ENCODE measurements at places on chromosomes 16 and 17. TPM values are rescaled to one million over a fixed set of nuclear protein-coding genes. Genes with fewer than 3 reads are reported as not detected.
A peak's percentile ranks its signal among the peaks of the same experiment; 100 is the strongest.

- DNase-seq = no peak
Measured at GRCh38 chr17:80358131-80358530, 56.8 kb upstream of the ENDOV start.

RNF43 gene
- 0.67 TPM for total RNA-seq

DNA sequence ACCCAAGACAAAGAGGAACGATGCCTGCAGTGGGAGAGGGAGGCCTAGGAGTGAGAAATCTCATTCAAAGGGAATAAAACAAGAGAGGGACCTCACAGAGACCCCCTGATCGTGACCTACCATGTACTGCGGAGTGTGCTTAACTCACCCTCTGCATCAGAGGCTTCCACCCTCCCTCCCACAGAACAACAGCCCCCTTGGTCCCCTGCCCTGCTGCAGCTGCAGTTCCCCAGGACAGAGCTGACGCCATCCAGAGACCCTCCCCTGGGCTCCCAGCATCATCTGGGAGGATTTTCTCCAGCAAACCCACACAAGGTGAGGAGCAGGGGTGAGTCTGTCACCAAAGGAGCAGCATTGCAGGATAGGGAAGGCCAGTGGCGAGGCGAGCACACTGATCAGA, 39.8 kb downstream of the TLE7 start:
- no peak for DNase-seq

CSH2 gene
- not detected for total RNA-seq

GFER gene
- total RNA-seq = 15.5 TPM

CDH5 gene
- total RNA-seq = 108 TPM

- DNase-seq = no peak
Measured at GRCh38 chr16:78390508-78391324, 291.3 kb downstream of the WWOX start.

DNA sequence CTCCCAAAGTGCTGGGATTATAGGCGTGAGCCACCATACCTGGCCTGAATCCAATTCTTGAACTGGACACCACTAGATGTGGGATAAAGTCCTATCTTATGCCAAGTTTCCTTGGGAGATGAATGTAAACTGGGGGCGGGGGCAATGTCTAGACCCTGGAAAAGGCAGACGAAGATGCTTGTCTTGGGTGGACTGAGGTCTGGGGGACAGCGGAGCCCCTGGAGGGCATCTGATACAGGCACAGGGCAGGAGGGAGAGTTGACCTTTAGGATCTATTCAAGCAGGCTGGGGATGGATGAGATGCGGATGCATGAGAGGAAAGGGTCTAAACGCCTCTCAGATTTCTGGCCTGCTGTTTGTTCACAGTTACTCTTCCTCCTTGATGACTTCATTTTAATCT, 11.7 kb downstream of the C1QTNF1 start:
- peak; percentile 32 for DNase-seq

GRCh38 chr17:51354936-51355335, 94.6 kb downstream of the UTP18 start:
- no peak for DNase-seq

GRCh38 chr16:54178478-54178976, 108.1 kb downstream of the IRX3 start:
- DNase-seq = no peak

DNA sequence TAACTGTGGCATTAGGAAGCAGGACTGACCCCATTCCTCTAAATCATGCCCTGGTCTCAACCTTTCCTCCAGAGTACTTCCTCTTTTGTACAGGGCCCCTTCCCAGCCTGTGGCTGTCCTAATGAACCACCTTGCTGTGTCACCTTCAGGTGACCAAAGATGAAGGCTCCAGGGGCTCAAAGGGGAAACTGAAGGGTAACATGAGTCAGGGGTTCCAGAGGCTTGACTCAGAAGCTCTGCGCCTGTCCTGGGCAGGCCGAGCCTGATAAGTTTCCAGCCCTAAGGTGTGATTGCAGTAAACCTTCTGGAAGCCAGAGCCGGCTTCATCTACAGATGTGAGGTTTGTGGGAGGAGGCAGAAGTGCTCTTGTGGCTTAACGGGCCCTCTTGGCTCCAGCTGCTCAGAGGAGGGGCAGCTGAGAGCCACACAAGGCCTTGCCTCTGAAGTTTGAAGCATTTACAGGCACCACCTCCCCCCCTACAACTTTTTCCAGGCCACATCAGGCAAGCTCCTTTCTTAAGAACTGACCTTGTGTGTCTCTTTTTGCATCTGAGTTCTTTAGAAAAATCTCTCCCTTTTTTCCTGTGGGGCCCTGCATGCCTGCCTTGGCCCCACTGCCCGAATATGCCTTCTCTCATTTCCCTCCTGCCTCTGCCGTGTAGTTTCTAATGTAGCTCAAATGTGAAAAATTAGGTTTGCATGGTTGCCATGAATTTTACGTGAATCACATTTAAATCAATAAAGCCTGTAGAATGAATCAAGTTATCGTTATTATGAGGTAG, 149.9 kb downstream of the CLEC16A start:
- DNase-seq = no peak

- no peak for DNase-seq
Measured at GRCh38 chr17:76003915-76004314, 3.3 kb downstream of the CDK3 start.

CX3CL1 gene
- total RNA-seq = 21.3 TPM

COL1A1 gene
- 262 TPM for total RNA-seq

DNA sequence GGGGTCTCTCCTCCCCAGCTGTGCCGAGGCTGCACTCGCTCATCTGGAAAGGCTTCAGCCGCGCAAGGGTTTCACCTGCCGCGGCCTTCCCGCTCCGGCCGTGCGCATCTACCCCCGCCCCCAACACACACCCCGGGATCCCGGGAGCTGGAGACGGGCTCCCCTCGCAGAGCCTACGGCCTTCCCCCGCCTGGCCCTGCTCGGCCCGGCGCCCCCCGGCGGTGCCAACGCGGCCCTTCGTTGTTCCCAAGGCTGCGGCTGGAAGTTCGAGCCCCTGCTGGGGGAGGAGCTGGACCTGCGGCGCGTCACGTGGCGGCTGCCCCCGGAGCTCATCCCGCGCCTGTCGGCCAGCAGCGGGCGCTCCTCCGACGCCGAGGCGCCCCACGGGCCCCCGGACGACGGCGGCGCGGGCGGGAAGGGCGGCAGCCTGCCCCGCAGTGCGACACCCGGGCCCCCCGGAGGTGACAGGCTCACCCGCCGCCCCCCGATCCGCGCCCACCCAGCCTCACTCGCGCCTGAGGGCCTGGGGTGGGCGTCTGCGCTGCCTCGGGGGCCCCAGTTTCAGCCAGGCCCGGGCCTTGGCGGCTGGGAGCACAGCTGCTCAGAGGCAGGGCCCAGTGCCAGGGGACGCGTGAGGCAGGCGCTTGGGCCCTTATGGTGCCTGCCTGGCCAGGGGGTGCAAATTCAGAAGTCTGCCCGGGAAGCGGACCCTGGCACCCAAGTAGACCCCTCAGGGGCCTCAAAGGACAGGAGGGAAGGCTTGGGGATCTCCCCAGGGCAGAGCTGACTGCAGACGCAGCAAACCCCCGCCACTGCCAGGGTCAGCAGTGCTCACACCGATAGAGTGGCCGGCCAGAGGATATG, 11.2 kb downstream of the GALK1 start:
- DNase-seq = peak; percentile 85

AIPL1 gene
- total RNA-seq = not detected

- no peak for DNase-seq
Measured at GRCh38 chr16:658679-659571, 9.0 kb upstream of the RHOT2 start.

HOXB1 gene
- total RNA-seq = not detected

DNA sequence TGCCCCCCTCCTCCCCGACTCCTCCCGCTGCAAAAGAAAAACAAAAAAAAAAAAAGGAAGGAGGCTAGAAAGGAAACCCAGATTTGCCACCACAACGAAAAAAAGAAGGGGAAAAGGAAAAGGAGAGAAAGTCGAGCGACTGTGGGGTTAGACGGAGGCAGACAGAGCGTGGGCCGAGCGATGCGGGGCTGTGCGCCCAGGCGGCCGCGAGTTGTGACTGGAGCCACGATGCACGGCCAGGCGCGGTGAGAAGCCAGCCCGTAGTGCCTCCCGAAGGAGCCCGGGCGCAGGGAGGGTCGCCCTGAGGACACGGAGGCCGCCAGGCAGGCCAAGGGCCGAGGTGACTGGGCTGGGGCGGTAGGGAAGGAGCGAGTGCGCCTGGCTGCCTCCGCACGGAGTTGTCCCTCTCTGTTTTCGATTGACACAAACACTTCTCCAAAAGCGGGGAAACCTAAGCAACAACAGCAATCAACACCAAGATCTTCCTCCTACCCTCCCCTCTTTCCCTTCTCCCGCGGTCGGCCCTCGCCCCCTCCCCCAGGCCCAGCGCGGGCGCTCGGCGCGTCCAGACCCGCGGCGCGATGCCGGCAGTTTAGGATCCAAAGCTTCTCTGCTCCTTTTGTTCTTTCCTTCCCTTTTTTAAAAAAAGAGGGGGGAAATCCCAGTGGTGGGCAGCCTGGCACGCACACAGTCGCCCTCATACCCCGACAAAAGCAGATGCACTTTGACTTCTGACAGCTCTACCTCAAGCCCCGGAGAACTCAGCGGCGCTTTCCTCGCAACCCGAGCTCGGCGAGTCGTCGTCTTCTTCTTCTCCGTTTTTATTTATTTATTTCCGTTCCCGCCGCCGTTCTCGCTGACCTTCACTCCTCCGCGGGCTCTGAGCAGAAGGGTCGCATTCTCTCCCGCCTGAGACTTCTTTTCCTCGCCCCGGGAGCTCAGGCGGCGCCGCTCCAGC, at the start of gene LHX1:
LHX1 (plus strand) TSS at position 475 of the 958 bp plus-strand sequence. CDS start 723 bp downstream, outside the sequence.
- DNase-seq = no peak

DNA sequence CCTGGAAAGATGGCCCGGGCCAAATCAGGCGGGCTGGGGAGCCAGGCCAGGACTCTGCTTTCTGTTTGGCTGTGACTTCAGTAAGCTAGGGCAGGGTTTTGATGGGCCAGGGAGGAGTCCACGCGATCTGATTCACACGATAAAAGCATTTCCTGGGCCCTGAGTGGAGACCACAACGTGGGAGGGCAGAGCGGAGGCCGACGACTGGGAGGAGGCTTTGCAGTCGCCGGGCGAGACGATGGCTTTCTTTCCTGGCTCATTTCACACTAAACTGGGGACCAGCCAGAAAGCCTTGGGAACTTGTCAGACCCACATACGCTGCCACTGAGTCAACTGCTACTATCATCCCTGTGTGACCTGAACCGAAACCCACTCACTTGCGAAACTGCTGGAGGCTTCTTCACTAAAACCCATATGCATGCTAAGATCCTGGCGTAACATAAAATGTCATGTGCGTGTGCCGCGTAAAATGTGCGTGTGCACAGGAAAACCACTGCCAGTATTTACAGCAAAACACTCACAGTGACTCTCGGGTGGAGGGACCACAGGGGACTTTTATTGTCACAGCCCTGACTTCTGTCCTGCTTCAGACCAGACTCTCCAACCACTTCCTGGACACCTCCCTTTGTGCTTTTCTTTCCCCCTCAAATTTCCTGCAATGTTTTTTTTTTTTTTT, 14.2 kb upstream of the RHBDF2 start:
- peak; percentile 79 for DNase-seq

- no peak for DNase-seq
Measured at GRCh38 chr17:81983639-81984373, 6.4 kb downstream of the ASPSCR1 start.

GRCh38 chr17:41496803-41497484, 7.2 kb upstream of the KRT36 start:
- no peak for DNase-seq

DNA sequence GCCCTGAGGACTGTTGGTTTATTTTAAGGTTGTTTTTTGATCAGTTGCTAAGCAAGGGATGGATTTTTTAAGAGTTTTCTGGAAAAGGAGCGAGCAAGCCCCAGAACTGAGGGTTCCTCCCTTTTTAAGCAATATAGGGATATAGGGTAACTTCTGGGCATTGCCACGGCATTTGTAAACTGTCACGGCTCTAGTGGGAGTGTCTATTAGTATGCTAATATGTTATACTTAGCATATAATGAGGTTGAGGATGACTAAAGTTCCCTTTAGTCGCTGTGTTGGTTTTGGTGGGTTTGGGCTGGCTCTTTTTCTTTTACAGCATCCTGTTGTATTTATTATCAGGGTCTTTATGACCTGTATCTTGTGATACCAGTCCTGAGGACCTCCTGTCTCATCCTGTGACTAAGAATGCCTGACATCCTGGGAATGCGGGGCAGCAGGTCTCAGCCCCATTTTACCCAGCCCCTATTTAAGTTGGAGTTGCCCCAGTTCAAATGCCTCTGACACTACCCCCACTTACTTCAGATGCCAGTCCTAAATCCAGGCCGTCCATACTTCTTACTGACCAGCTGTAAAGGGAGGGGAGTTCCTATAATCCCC, 59.4 kb downstream of the MFSD11 start:
- no peak for DNase-seq

MYLK3 gene
- total RNA-seq = 2.0 TPM

DNA sequence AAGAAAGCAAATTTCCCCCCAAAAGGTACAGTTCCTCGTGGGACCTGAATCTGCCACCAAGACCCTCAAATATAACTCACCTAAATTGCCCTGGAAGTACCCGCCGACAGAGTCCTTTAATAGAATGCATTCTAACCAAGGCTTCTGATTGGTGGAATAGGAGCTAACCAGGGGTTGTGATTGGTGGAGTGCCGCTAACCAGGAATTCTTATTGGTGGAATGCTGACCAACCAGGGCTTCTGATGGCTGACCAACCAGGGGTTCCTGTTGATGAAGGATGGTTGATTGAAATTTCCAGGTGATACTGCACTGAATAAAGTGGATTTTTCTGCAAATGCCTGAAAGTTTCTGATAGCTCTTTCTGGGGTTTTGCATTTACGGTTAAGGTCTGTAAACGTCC, 6.5 kb downstream of the TFAP4 start:
- no peak for DNase-seq

GRCh38 chr16:17377360-17378324, 93.1 kb downstream of the XYLT1 start:
- no peak for DNase-seq

CD300LG gene
- 22.8 TPM for total RNA-seq

DNA sequence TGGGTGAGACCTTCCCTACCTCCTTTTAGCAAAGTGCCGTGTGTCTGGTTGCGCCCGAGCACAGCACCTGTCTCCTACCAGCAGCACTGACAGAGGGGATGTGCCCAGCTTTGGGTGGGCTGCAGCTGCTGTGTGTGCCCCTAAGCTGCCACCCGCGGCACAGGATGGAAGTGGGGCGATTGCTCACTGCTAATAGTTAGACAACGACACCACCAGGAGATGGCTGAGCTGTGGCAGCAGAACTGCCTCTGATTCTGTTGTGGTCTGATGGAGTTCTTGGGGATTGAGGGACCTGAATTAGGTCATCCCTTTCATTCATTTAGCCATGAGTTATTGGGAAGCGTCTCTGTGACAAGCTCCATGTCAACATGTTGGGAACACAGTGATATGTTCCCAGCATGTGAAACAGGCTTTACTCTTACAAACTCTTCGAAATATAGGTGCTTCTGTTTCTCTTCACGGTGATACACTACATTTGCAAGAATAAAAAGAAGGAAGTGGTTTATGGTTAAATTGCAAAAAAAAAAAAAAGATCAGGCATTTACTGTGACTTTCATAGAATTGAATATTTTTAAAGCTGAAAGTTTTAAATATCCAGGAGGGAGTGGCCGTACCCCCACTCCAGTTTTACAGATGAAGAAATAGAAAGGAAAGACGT, 184.4 kb downstream of the MAF start:
- DNase-seq = no peak

GRCh38 chr16:25110387-25110947, 1.1 kb upstream of the LCMT1 start:
- DNase-seq = no peak

All from sciatic nerve (tissue), 2 donors.